ENCODE measurements at places on chromosomes 5 and 9.

- no peak for DNase-seq
Observed at GRCh38 chr9:109582386-109582785, 84.3 kb upstream of the PTPN3 start.

- no peak for DNase-seq
Observed at GRCh38 chr5:173789031-173789920, 98.9 kb upstream of the CPEB4 start.

- DNase-seq = no peak
Observed at GRCh38 chr5:93359960-93360305, 221.1 kb downstream of the NR2F1-AS1 start.

DNA sequence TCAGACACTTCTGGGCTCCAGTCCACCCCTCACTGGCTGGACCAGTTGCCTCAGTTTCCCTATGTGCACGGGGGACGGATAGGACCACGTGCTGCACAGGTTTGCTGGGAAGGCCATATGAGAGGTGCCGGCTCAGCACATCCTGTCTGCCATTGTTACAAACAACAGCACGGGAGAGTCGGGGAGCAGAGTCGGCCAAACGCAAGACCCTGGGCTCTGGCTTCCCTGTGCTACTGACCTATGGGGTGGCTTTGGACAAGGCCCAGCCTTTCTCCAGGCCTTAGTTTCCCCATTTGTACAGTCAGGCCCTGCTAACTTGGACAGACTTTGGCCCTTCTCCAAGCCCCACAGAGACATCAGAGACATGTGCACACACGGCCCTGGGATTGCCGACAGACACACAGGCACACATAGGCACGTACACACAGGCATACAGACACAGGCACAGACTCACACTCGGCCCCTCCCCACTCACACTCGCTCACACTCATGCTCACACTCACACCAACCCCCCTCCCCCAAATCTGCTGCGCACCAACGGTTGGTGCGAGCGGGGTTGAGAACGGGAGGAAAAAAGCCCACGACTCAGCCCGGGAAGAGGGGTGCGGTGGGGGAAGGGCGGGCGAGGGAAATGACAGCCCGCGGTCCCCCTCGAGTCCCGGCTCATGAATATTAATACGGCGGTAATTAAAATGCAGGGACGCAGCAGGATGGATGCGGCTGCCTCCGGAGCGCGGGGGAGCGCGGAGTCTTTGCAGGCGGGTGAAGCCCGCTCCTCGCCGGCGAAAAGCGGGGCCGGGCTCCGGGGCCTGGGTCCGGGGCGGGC, 133.0 kb downstream of the C9orf50 start:
- DNase-seq = no peak

DNA sequence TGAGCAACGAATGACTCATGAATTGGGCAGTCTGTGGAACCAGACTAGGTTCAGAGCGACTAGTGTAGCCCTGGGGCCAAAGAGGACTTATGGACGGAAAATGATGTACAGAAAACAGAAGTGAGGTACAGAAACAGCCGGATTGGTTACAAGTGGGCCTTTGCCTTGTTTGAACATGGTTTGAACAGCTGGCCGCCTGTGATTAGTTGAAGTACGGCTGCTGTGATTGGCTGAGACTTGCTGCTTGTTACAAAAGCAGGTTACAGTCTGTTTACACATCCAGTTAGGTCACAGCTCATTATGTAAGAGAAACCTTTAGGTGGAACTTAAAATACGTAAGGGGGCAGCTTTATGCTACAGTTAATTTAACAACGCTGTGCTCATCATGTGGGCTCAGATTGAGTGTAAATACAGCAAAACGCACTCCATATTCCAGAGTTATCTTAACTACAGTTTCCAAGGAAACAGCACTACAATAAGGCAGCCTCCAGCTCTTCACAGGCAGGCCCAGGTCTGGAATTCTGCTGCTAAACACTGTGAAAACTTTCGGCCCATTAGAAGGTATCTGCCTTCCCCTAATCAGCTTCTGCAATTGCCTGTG, 6.5 kb downstream of the AMACR start:
- no peak for DNase-seq

DNA sequence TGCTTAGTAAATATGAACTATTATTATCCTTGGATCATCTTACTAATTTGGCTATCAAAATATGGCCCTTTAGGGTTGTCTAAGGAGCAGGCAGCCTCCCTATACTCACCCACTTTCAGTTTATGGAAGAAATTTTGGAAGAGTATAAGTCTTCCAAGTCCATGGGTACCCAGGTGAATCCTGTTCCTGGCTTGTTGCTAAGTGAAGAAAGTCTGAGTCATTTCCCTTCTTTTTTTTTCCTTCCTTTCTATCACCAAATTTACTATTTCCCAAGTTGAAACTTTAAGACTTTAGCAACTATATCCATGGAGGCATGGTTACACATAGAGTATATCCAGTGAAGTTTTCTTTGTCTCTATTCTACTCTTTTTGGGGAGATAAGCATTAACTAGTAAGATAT, 184.0 kb upstream of the ACTBL2 start:
- no peak for DNase-seq

DNA sequence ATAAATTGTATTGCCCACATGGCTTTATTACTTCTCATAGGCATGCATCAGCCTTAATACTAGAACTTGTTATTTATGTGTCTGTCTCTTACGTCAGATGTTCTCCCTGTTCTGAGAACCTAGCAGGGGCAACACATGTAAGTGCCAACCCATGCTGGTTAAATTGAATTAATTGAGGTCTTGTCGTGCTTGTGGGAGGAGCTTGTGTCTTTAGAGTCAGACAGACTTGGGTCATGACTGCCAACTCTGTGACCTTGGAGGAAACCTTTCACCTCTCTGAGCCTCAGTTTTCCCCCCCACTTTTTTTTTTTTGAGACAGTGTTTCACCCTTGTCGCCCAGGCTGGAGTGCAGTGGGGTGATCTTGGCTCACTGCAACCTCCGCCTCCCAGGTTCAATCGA, 2.2 kb upstream of the MEGF9 start:
- DNase-seq = no peak

DNA sequence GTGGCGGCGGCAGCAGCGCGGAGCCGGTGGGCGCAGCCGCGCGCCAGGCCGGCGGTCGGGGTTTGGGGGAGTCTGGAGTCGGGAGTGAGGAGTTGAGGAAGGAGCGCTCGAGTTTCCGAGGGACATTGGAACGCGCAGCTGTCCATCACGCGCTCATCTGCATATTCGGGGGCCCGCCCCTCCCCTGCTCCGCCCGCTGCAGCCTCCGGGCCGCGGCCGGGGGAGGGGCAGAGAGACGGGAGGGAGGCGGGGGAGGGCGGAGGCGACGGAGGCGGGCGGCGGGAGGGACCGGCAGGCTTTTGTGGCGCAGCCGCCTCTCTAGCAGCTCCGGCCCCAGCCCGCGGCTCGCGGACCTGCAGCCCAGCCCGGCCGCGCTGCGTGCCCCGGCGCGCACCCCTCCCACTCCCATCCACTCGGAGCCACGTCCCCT, at the start of gene IRX2:
Gene IRX2 (minus strand): TSS at position 86 of the 430 bp plus-strand sequence. CDS start 264 bp downstream, outside the sequence.
- no peak for DNase-seq

GRCh38 chr5:134043793-134044792, 39.3 kb upstream of the VDAC1 start:
- no peak for DNase-seq

DNA sequence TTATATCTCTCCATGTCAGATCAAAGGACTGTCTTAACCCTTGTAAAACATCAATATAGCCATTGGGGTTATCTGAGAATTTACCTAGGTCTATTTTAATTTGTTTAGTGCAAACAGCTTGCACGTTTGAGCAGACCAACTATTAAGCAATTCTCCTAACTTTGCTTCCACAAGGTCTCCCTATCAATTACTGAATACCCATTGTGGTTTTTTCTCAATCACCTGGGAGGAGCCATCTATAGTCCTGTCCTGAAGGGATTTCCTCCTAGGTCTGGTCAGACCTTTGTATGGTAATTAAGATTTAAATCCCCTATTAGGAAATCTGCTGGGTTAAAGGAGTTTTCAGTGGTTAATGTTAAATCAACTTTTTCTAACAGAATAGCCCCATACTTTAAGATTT, 48.9 kb upstream of the S1PR3 start:
- DNase-seq = no peak

- no peak for DNase-seq
Observed at GRCh38 chr9:105191508-105192121, 52.8 kb upstream of the SLC44A1 start.

- DNase-seq = peak; percentile 92
Observed at GRCh38 chr5:44875661-44876605, 67.2 kb downstream of the MRPS30 start.

GRCh38 chr5:79847561-79847960, 143.5 kb downstream of the MTX3 start:
- DNase-seq = no peak

- DNase-seq = no peak
Observed at GRCh38 chr9:89477811-89478630, 19.9 kb downstream of the SEMA4D start.

GRCh38 chr9:96668868-96669534, 13.9 kb upstream of the PRXL2C start:
- DNase-seq = no peak

- no peak for DNase-seq
Observed at GRCh38 chr5:170067152-170067551, 38.5 kb upstream of the FOXI1 start.

- DNase-seq = no peak
Observed at GRCh38 chr9:137065336-137065967, 4.9 kb downstream of the SAPCD2 start.

GRCh38 chr5:36277521-36278176, 24.1 kb downstream of the RANBP3L start:
- DNase-seq = no peak

DNA sequence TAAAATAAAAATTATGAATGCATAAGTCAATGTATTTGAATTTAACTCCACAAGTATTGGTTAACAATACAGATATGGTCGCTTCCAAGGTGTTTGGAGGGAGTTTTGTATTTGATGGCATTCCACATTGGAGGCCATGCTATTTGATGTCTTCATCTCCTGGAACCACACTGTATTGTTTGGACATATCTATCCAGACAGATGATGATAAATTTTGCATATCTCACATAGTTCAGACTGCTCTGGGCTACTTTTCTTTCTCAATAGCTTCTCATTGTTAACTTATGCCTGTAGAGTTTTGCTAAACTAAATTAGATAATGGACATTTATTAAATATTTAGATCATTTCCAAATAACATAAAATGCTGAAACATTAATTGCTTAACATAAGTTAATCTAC, 58.0 kb downstream of the CDKN2A start:
- DNase-seq = no peak

- no peak for DNase-seq
Observed at GRCh38 chr9:92547356-92547755, 11.6 kb upstream of the ECM2 start.

- no peak for DNase-seq
Observed at GRCh38 chr5:44708602-44709001, 100.1 kb upstream of the MRPS30 start.

DNA sequence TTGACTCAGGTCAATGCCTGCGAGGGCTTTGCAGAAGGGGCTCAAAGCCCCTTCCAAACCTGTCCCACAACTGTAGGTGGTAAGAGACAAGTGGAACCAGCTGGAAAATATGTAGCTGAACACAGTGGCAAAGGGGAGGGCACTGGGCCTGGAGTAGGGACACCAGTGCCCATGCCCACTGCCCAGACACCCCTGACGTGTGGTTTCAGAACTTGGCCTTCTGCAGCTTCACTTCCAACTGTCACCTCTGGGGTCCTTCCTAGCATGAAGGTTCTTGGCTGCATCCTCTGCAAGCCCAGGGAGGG, 233.1 kb upstream of the IRX1 start:
- no peak for DNase-seq

- no peak for DNase-seq
Observed at GRCh38 chr9:94758880-94759279, 32.4 kb downstream of the AOPEP start.

DNA sequence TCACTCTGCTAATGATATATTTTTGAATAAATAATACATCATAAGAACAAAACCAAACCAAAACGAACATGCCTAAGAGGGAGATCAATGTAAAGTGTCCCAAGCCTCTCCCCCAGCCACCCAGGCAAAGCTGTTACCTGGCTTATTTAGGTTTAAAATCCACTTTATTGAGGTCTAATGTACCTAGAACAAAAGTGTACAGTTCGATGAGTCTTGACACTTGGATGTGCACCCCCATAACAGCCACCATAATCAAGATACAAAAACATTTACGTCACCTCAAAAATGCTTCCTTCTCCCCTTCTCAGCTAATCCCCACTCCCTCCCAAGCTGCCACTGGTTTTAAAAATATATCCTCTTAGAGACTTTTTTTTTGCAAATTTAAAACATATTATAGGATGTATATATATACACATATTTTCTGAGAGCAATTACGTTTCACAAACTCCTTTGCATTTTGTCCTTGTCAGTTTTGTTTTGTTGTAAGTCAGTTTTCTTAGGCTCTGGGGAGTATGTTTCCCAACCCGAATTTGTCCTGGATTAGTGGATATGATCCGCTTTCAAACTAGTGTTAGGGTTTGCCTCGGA, 8.3 kb upstream of the NKX2-5 start:
- no peak for DNase-seq

DNA sequence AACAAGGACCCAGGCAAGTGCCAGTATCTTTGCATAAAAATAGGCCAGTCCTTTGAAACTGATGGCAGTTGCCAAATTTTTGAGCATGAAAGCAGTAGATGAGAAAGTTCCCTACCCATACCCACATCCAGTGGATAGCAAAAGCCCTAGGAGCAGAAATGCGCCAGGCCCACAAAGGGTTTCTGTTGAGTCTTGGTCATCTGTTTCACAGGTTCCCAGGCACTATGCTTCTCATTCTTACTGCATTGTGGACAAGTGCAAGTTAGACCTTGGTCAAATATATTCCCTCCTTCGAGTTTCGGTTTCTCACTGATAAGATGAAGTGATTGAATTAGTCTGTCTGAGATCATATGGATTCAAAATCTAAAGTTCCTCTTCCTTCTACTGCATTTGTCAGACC, 152.3 kb downstream of the NR3C1 start:
- DNase-seq = no peak

- no peak for DNase-seq
Observed at GRCh38 chr5:123844873-123845272, 332.9 kb downstream of the CSNK1G3 start.

DNA sequence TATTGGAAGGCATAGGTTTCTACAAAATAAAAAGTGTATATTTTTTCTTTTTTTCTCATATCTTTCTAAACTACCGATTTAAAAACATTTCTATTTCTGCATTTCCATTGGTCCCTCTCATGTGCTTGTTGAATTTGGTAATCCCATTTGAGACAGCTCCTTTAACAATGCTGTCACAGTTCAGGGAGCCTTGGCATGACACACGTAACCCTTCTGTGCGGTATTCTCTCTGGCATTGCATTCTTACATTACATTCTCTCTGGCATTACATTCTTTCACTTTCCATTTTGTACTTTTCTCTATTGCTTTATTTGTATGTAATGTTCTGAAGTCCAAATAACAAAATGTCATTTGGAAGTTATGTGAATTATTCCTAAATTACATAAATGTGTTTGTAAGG, 150.7 kb upstream of the RASGRF2 start:
- no peak for DNase-seq

DNA sequence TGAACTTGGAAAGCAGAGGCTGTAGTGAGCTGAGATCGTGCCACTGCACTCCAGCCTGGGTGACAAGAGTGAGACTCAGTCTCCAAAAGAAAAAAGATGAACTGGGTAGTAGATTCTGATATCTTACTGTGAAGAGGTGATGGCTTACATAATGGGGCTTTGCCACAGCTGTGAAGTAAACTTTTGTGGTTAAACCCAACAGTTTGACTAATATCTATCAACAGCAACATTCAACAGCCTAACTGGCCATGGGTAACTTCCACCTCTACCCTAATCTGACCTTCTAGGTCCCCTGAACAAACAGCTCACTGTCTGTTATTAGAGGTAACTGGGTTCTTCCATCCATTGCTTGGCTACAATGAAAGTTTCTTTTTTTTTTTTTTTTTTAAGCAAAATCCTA, 52.1 kb downstream of the TLE1 start:
- DNase-seq = no peak

GRCh38 chr5:77957931-77958521, 181.9 kb upstream of the TBCA start:
- DNase-seq = no peak
